Hepatocyte (in vitro differentiated cells): ENCODE measurements at places on chromosomes 1 and 21. TPM values are rescaled to one million over a fixed set of nuclear protein-coding genes. Genes with fewer than 3 reads are reported as not detected.

RNF223 gene
- total RNA-seq, result 0.08 and 0.43 TPM in 2 replicates

HES2 gene
- total RNA-seq, result 0.27 and 0.44 TPM in 2 replicates

GCSAML gene
- total RNA-seq, result not detected in 2 replicates

GNPAT gene
- total RNA-seq, result 63.9 and 71.6 TPM in 2 replicates

KLHL17 gene
- 4.1 and 13.8 TPM in 2 replicates for total RNA-seq

TMEM125 gene
- total RNA-seq, result 28.7 and 29.8 TPM in 2 replicates

CAMSAP2 gene
- total RNA-seq, result 28.9 and 32.9 TPM in 2 replicates
